ENCODE measurements at places on chromosomes 2 and 18. TPM values are rescaled to one million over a fixed set of nuclear protein-coding genes. Genes with fewer than 3 reads are reported as not detected.

The CSRNP3 gene
- 21.7 TPM for polyA plus RNA-seq

DNA sequence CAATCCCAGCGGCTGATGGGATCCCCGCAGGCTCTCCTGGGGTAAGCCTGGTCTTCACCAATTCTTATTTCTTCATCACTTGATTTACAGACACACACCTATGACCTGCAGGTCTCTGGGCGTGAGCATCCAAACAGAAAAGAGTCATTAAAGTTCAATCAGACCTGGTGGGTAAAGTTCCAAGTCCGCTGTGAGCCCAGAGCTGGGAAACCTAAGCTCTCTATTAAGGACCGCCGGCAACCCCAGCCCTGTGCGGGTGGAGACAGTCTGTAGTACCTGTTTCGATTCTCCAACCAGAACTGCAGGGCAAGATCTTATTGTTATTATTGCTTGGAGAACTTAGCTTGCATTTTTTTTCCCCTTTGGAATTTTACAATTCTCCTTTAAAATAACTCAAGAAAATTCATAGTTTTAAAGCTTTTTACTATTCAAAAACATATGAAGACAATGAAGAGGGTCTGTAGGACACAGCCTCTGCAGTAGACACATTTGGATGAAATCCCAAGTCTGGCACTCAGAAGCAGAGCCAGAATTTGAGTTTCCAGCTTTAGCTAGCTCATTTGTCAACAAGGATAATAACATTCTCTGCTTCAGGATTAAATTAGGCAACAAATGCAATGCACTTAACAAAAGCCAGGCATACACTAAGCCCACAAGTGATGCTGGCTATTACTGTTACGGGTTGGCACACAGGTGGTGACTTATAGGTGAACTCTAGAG is 376.4 kb downstream of the INSIG2 start:
- DNase-seq = no peak

GRCh38 chr2:75621228-75621627 is 25.4 kb upstream of the MRPL19 start:
- DNase-seq = no peak

DNA sequence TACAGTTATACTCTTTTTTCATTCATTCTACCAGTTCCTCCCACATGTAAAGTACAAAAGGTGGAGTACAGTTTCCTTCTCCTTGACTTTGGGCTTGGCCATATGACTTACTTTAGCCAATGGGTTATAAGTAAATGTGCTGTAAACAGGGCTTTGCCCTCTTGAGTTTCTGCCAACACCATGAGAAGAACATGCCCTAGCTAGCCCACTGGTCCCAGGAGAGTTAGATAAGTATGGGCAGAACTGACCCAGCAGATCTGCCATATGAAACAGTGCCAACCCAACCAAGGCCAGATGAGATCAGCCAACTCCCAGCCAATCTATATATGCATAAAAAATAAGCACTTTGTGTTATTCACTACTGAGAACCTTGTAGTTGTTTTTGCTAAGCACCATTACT is 25.5 kb downstream of the ZC3H8 start:
- DNase-seq = no peak

The NXPH2 gene
- 17.0 TPM for polyA plus RNA-seq

DNA sequence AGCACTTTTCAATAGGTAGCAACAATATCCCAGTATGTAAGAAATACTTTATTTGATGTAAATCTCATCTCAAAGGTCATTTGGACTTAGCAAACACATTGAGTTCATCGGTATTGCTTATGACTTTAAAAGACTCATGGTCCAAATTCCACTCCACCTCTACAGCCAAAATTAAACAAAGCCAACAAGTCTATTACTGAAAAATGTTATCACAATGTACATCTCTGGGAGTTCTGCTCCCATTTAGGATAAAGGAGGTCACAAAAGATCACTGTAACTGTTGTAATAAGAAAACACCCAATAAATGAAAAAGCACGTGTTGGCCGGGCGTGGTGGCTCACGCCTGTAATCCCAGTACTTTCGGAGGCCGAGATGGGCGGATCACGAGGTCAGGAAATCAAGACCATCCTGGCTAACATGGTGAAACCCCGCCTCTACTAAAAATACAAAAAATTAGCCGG is 50.0 kb downstream of the ESCO1 start:
- no peak for DNase-seq

GRCh38 chr2:157269922-157270321 is 12.4 kb downstream of the GALNT5 start:
- DNase-seq = no peak

The APCDD1 gene
- polyA plus RNA-seq = 358 TPM

- no peak for DNase-seq
Measured at GRCh38 chr2:157902692-157903091, 26.6 kb upstream of the ACVR1 start.

The SOX11 gene
- polyA plus RNA-seq = 54.2 TPM

The SDC1 gene
- polyA plus RNA-seq = 7.7 TPM

All from spinal cord (tissue), 10 donors.